ENCODE measurements at places on chromosomes 3 and 15.

DNA sequence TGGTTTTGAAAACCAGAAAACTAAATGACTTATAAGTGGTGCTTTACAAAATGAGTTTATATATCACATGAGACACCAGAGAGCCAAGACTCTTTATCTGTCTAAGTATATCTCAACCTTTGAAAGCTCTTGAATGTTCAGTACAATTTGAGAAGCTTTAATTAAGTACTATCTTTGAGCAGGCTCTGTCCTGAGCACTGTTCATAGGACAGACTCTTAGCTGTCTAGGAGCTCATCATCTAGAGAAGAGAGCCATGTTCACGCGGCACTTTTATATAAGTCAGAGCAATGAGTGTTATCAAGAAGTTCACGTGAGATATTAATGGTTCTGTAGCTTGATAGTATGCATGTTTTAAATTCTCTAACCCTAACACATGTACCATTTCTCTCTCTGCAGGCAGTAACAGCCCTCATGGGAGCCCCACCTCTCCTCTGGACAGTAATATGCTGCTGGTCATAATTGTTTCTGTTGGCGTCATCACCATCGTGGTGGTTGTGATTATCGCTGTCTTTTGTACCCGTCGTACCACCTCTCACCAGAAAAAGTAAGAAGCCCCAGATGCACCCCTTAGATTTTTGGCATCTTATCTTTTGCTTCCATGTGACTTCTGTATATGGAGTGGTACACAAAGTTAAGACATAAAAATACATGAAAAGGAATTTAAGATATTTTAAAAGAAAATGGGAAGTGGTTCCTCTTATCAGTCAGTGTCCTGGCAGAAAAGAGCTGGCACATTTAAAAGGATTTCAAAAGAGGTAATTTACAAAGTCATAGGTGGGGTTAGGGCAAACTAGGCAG lies 86.0 kb downstream of the HCN4 start:
- DNase-seq: no peak

DNA sequence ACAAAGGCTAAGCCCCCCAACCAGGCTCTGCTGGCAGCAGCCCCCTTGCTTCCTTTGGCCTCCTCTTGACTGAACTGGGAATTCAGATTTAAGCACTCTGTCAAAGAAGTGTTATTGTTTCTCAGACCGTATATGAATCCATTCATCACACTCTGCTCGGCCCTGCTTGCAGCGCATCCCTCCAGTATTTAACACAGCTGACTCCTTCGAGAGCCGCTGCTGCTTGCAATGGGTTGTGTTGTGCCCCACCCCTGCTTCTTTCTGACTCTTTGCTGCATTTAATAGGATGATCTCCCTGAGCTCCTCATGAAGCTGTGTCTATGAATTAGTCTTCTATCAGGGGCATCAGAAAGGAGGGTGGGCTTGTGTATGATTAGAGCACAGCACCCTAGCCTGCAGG lies 31.2 kb downstream of the C3orf20 start:
- no peak for DNase-seq

- no peak for DNase-seq
Observed at GRCh38 chr15:50350621-50351020, 4.4 kb downstream of the GABPB1 start.

GRCh38 chr15:99703603-99704443 lies 29.4 kb downstream of the LYSMD4 start:
- DNase-seq: peak; percentile 28

- no peak for DNase-seq
Observed at GRCh38 chr3:102026656-102027055, 177.3 kb downstream of the NFKBIZ start.

Measured in central memory CD4-positive, alpha-beta T cell (primary cell).